ENCODE measurements at places on chromosomes 16 and 17.

DNA sequence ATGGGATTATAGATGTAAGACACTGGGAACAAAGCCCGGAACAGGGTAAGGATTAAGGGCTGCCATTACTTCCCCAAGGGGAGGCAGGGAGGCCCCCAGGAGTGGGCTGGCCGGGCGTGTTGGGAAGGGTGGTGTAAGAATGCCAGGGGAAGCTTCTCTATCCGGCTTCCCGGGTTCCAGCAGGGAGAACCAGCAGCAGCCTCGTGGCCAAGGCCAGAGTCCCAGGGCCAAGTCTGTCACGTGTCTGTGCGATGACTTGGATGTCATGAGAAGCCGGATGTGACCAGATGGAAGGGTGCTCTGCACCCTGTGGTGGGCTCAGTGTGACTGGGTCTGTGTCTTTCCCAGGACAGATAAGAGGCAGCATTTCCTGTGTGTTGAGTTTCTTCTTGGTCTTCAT lies 52.1 kb downstream of the SCNN1B start:
- no peak for DNase-seq

- DNase-seq = no peak
Measured at GRCh38 chr17:6505425-6506142, 50.8 kb downstream of the PITPNM3 start.

DNA sequence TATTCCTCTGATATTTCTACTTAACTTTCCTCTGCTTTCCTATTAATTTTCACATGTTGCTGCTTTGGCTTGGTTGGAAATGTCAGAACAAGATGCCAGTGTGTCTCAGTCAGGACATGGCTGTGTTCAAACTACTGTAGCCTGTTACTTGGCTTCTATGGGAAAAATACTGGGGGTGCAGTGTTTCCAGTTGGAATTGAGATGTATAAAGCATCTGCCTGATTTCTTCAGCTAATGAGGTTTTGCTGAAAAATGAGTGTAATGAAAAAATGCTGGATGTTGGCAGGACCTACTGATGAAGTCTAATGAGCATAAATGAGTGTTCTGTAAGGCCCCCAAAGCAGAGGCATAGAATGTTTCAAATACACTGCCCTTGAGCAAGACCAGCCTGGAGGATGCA lies 166.6 kb downstream of the PHKB start:
- no peak for DNase-seq

DNA sequence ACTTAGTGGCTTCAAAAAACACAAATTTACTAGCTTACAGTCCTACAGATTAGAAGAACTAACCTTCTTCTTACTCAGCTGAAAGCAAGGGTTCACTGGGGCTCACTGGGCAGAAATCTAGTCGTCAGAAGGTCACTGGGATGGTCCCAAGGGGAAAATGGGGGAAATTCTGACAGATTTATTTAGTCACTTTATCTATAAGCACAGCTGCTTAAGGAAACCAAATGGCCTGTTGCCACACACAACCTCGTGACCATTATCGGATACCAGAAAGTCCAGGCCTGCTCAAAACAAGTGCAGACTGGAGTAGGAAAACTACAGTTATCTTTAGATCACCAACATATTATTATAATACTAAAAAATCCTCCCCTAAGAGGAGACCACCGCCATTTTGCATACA lies 374.6 kb upstream of the ASIC2 start:
- no peak for DNase-seq

- no peak for DNase-seq
Measured at GRCh38 chr16:4392382-4393239, 21.0 kb downstream of the VASN start.

- no peak for DNase-seq
Measured at GRCh38 chr16:67082891-67083290, 26.9 kb upstream of the PHAF1 start.

- no peak for DNase-seq
Measured at GRCh38 chr17:45093444-45094110, 32.5 kb downstream of the NMT1 start.

- no peak for DNase-seq
Measured at GRCh38 chr16:25817295-25817694, 125.5 kb downstream of the HS3ST4 start.

DNA sequence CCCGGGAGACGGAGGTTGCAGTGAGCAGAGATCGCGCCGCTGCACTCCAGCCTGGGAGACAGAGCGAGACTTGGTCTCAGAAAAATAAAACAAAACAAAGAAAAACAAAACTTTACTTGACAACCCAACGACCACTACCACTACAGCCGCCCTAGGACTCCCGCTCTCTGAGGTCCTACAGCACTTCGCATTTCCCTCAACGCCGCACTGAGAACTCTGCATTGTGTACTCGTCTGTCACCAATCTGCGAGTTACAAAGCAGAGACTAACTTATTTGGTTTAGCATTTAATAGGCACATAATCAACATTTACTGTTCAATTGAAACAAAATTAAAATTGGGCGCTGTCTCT lies 479 bp upstream of the ZNF207 start:
- peak; percentile 11 for DNase-seq

- DNase-seq = no peak
Measured at GRCh38 chr17:71976011-71976649, 144.7 kb upstream of the SOX9 start.

- DNase-seq = no peak
Measured at GRCh38 chr16:4190086-4190485, 51.8 kb downstream of the SRL start.

- no peak for DNase-seq
Measured at GRCh38 chr16:626787-627453, 3.9 kb upstream of the WFIKKN1 start.

- no peak for DNase-seq
Measured at GRCh38 chr17:48734333-48735061, 5.9 kb upstream of the HOXB13 start.

- peak; percentile 2 for DNase-seq
Measured at GRCh38 chr16:66695935-66696668, 441 bp downstream of the CMTM4 start.

DNA sequence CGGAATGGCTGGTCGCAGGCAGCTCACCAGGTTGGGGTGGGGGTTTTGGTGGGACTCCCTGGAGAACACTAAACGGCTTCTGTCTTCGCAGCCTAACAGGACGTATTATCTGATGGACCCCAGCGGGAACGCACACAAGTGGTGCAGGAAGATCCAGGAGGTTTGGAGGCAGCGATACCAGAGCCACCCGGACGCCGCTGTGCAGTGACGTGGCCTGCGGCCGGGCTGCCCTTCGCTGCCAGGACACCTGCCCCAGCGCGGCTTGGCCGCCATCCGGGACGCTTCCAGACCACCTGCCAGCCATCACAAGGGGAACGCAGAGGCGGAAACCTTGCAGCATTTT lies 59.7 kb downstream of the PDPK1 start:
- no peak for DNase-seq

DNA sequence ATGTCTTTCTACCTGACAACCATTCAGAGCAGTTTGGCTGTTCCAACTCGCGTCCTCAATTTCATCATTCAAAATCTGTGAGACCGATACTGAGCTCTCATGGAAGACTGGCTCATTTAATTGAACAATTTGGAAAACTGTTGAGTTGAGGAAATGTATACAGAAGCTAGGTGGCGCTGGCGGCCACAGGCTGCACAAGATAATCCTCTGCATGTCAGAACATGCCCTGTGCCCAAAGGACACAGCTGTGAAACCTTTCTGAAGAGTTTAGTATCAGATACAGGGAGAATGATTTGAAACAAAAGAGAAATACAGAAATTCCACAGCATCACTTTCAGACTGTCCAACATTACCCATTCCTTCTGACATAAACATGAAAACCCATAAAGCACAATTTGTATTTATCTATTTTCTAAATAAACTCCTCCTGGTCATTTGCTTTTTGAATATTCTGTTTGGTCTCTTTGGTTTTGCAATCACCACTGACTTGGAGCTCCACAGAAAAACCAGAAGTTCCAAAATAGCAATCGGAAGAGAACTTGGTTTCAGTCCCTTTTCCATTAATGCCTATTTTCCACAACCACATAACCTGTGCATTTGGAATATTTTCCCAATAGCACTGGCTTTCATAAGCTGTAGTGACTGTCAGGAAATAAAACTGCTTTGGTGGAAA lies 192.8 kb downstream of the MAP2K6 start:
- DNase-seq = peak; percentile 4

DNA sequence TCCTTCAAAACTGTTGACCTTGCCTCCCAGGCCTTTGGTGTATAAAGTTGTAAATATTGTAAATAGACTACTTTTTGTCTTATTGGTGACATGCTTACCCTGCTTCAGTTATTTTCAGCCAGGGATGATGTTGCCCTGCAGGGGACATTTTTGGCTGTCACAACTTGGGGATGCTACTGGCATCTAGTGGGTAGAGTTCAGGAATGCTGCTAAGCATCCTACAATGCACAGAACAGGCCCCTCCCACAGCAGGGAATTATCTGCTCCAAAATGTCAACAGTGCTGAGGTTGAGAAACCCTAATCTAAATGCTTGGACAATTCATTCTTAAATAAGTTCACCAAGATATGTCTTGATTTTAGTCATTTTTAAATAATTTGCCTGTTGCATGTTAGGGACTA lies 459.8 kb downstream of the PMP22 start:
- DNase-seq = no peak

GRCh38 chr17:78396441-78397337 lies 18.2 kb downstream of the PGS1 start:
- no peak for DNase-seq

GRCh38 chr16:8251298-8251697 lies 339.0 kb downstream of the TMEM114 start:
- DNase-seq = no peak

DNA sequence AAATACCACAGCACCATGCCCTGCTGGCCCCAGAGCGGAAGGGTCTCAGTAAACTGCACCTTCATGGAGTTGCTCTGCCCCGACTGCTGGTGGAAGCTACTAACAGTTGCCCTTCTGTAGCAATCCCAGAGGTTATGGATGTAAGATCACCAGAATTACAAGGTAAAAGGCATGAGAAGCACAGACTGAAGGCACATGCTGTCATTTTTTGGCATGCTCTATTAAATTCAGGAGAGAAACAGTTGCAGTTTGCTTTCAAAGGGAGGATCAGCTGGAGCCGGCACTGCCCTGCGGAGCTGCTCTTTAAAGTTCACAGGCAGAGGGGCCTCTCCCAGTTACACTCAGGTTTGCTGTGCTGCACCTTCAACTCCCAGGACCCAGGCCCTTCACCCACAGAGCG lies 19.2 kb downstream of the NPRL3 start:
- DNase-seq = no peak

DNA sequence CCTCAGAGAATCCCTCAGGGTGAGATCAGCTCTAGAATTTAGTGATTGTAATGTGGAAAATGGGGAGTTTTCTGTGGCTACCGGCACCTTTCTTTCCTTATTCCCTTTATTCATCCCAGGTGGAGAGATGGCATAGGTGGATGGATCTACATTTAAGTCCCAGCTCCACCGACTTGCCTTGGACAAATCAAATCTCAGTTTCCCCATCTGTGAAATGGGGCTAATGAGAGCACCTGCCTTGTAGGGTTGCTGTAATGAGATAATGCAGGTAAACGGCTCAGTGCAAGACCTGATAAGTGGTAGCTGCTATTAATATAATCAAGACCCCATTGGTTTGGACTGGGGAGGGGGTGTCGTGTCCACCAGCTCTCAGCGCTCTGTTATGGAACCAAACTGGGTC lies 40.5 kb downstream of the OTOA start:
- no peak for DNase-seq

DNA sequence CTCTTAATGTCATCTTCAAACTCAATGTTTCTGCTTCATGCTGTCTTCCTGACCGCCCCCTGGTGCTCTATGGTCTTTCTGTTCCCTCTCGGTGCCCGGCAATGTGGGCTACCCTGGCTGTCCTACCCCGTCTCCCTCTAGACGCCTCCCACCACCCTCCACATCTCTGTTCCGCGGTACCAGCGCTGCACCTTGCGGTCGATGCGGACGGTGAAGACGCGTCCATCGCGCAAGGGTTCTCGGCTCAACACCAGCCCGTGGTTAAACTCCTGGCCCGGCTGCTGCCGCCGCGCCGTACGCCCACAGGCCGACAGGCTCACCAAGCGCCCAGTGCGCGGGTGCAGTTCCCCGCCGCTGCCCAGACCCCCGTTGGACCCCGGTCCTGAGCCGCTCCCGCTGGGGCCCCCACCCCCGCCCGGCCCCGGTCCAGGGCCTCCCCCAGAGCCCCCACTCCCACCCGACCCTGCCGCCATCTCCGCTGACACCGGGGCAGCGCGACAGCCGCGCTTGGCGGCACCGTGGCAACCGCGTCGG lies at the start of gene NEURL4:
TSS of gene NEURL4 (minus strand) at position 496 of the 534 bp plus-strand sequence. CDS start at position 473, 23 bp downstream.
- no peak for DNase-seq

GRCh38 chr16:24504472-24505345 lies 34.7 kb upstream of the RBBP6 start:
- DNase-seq = peak; percentile 28

DNA sequence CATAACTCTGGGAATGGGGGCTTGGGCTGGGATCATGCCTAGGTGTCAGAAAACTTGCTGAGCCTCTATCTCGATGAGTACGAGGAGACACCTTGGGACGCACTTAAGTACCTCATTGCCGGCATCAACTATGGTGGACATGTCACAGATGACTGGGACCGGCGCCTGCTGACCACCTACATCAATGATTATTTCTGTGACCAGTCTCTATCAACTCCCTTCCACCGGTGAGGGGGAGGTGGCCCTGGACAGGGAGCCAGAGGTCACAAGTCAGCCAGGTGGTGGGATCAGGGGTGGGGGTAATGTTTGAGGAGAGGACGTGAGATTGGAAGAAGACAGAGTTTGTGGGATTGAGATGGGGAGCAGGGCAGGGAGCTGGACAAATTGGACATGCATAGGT lies 3.4 kb upstream of the KDM6B start:
- DNase-seq = no peak

- DNase-seq = no peak
Measured at GRCh38 chr17:68972119-68972704, 17.0 kb upstream of the ABCA8 start.

DNA sequence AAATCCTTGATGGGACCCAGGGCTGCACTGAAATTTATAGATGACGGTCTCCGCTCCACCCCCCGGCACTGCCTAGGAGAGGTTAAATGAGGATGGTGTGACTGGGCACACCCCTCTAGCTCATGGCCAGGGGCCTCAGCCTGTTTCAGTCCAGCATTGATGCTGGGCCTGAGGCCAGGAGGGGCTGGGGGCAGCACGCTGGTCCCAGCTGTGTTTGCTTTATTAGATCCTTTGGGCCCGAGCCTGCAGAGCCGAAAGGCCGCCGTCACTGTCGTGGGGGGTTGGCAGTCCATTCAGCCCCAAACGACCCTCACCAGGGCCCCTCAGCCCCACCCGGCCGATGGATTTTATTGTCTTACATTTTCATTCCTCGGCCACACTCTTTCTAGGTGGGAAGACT lies 10.8 kb upstream of the DOK4 start:
- no peak for DNase-seq
